ENCODE measurements at places on chromosomes 16 and 17.

DNA sequence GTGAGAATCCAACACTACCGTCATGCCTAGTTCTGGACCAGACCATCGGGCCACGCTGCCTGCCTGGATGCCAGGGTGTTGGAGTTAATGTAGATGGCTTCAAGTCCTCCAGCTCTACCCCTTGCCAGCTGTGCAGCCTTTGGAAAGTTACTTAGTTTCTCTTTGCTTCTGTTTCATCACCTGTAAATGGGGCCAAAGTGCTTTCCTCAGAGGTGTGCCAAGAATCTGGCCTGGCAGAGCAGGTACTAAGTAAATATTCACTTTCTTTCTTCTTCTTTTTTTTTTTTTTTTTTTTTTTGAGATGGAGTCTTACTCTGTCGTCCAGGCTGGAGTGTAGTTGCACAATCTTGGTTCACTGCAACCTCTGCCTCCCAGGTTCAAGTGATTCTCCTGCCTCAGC lies 159.5 kb upstream of the RPL38 start:
- no peak for DNase-seq

GRCh38 chr17:78890498-78890897 lies 12.5 kb downstream of the CEP295NL start:
- DNase-seq = no peak

GRCh38 chr16:75326333-75326732 lies 74.9 kb upstream of the BCAR1 start:
- DNase-seq = no peak

DNA sequence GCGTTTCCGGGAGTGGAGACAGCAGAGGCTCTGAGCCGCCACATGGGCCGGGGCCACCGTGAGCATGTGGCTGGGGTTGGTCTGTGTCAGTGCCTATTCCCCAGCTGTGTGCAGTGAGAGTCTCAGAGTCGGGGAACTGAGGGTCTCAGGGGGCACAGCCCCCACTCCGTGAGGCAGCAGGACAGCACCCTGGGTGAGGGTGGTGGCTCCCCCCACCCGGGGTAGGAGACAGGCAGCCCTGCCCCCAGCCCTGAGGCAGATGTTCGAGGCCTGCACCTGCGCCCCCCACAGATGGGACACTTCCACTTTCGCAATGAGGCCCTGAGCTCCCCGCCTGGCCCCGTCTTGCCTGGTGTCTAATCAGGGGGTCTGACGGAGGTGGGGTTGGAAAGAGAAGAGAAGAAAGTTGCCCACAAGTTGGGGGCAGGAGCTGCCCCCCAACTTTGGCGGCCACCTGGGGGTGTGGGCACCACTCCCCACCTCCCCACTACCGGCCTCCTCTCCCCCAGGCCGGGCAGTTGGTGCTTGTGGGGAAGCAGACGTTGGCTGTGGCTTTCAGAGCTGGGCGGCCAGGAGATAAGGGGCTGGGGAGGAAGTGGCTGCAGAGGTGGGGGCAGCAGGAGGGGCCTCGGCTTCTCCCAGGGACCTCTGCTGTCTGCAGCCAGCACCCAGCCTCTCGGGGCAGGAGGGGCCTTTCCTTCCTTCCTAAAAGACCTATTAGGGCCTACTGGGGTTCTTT lies 1.8 kb upstream of the CBFA2T3 start:
- DNase-seq = no peak

- DNase-seq = no peak
Measured at GRCh38 chr16:66365651-66366050, 840 bp upstream of the CDH5 start.

DNA sequence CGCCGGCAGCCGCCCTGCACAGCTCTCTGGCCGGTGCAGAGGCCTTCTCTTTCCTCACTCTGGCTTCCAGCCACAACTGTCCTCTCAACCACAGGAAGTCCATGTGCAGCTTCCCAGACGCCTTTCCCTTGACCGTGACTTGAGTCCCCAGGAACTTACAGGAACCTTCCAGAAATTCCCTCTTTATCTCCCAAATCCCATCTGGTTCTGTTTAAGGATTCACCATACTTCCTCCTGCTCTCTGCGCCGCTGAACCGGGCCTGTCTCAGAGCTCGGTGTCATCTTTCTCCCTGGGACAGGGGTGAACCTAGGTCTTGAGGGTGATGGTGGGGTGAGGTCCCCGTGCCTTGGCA lies 65.2 kb upstream of the ZNF469 start:
- no peak for DNase-seq

Data from amygdala (tissue), 56 donors.